T-helper 1 cell treated with Interleukin-12 subunit alpha and Interleukin-12 subunit beta and Interleukin-4 antibody, amounts not matched to agents 30 ng/mL and 1 ng/mL, for 36 hours (primary cell): ENCODE measurements at places on chromosomes 3 and 15. TPM values are rescaled to one million over a fixed set of nuclear protein-coding genes. Genes with fewer than 3 reads are reported as not detected.

Gene MKRN3
- 1.1 and 2.5 TPM in 2 replicates for total RNA-seq

Gene MIX23
- 45.9 and 48.1 TPM in 2 replicates for total RNA-seq

Gene MINAR1
- total RNA-seq: 0.88 and 1.3 TPM in 2 replicates

Gene CAPN3
- total RNA-seq: 4.5 and 4.8 TPM in 2 replicates

Gene FGF12
- 0.56 TPM in 1 of 2 replicates, not detected in the other for total RNA-seq

Gene B3GNT5
- 2.0 and 2.5 TPM in 2 replicates for total RNA-seq

Gene TM4SF18
- total RNA-seq: not detected in 2 replicates

Gene CCDC51
- total RNA-seq: 15.9 and 16.7 TPM in 2 replicates

Gene DAZL
- total RNA-seq: not detected in 2 replicates

Gene RAB5A
- total RNA-seq: 60.6 and 61.0 TPM in 2 replicates

Gene OSTN
- total RNA-seq: not detected in 2 replicates

Gene SRP14
- 152 and 154 TPM in 2 replicates for total RNA-seq

Gene WDR72
- not detected in 2 replicates for total RNA-seq

Gene PCOLCE2
- total RNA-seq: 0.27 TPM in 1 of 2 replicates, not detected in the other

Gene ARPP21
- not detected in 2 replicates for total RNA-seq

Gene TM4SF4
- total RNA-seq: not detected in 2 replicates

Gene MCF2L2
- total RNA-seq: 3.8 and 3.9 TPM in 2 replicates

Gene DGKG
- total RNA-seq: 0.71 and 0.78 TPM in 2 replicates

Gene CSPG4
- not detected in 2 replicates for total RNA-seq

Gene ZDHHC23
- 1.8 TPM in 2 replicates for total RNA-seq

Gene PAQR5
- total RNA-seq: not detected in 2 replicates

Gene CDCP1
- total RNA-seq: 2.1 and 2.7 TPM in 2 replicates

Gene EPHA6
- not detected in 2 replicates for total RNA-seq

Gene TTLL13
- total RNA-seq: 0.61 and 1.4 TPM in 2 replicates

Gene ERICH6
- total RNA-seq: not detected in 2 replicates

Gene SUSD5
- not detected in 2 replicates for total RNA-seq

Gene ATP13A4
- total RNA-seq: 1.0 and 1.4 TPM in 2 replicates

Gene CORO2B
- total RNA-seq: not detected in 2 replicates

Gene OR5K3
- total RNA-seq: not detected in 2 replicates

Gene POTEB2
- not detected in 2 replicates for total RNA-seq

Gene GOLGA8S
- 0.61 and 0.71 TPM in 2 replicates for total RNA-seq

Gene CACNA2D3
- not detected in 2 replicates for total RNA-seq

Gene ADAMTS9
- total RNA-seq: not detected in 2 replicates

Gene PCNP
- total RNA-seq: 145 and 159 TPM in 2 replicates

Gene NRROS
- total RNA-seq: 33.1 and 34.7 TPM in 2 replicates

Gene PAK6
- total RNA-seq: 0.22 and 0.37 TPM in 2 replicates

Gene APBA2
- total RNA-seq: 4.4 and 5.8 TPM in 2 replicates

Gene TEX264
- 62.0 and 66.2 TPM in 2 replicates for total RNA-seq

Gene LAMB2
- not detected in 2 replicates for total RNA-seq

Gene SOX14
- total RNA-seq: not detected in 2 replicates

Gene GNAT1
- not detected in 2 replicates for total RNA-seq

Gene CPN2
- not detected in 2 replicates for total RNA-seq

Gene BFSP2
- 0.44 and 0.47 TPM in 2 replicates for total RNA-seq

Gene DUOXA1
- 0.42 TPM in 1 of 2 replicates, not detected in the other for total RNA-seq

Gene TMEM158
- total RNA-seq: 0.15 TPM in 1 of 2 replicates, not detected in the other

Gene NUTM1
- total RNA-seq: not detected in 2 replicates

Gene PRSS50
- not detected in 2 replicates for total RNA-seq

Gene FBLN2
- not detected in 2 replicates for total RNA-seq

Gene DNAH1
- 27.1 and 30.1 TPM in 2 replicates for total RNA-seq

Gene ACAN
- total RNA-seq: not detected in 2 replicates

Gene PDCD7
- total RNA-seq: 42.4 and 46.1 TPM in 2 replicates

Gene B2M
- total RNA-seq: 8,744 and 8,765 TPM in 2 replicates
